Activated T-helper 2 cell treated with anti-CD3 and anti-CD28 coated beads, Interferon-gamma antibody, Interleukin-2, Interleukin-4, amounts not matched to agents 10 μg/mL and 5 μg/mL and 100 μg/mL, durations not matched to agents 14 hours and 24 hours and 36 hours (primary cell): ENCODE measurements at places on chromosomes 7 and 10. TPM values are rescaled to one million over a fixed set of nuclear protein-coding genes. Genes with fewer than 3 reads are reported as not detected.
A peak's percentile ranks its signal among the peaks of the same experiment; 100 is the strongest.

DNA sequence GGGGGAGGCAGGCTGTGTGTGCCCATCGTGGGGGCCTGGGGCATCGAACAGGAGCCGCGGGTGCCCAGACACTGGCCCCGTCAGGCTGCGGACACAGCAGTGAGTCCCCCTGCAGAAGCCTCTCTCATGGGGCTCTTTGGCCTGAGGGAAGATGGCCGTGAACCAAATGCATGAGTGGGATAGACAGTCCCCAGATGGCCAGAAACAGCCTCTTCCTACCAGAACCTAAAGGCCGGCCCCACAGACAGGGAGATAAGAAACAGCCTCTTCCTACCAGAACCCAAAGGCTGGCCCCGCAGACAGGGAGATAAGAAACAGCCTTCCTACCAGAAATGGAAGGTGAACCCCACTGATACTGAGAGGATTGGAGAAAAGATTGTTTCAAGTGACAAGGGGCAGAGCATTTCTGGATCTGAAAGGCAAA, 16.6 kb downstream of the IDI2 start:
- no peak for DNase-seq
- no peak overlapping the region for H3K4me3 ChIP-seq

GRCh38 chr10:61112771-61113170, 168.8 kb upstream of the RHOBTB1 start:
- DNase-seq: no peak
- H3K27me3 ChIP-seq: peaks cover 14% of the 10 kb centered on the region
- H3K36me3 ChIP-seq: no peaks in the 10 kb centered on the region
- H3K4me3 ChIP-seq: no peak overlapping the region
- H3K27ac ChIP-seq: no peak overlapping the region

GRCh38 chr10:59360605-59361405, 1.5 kb downstream of the FAM13C start:
- peaks cover 30% of the 10 kb centered on the region for H3K27me3 ChIP-seq
- H3K36me3 ChIP-seq: no peaks in the 10 kb centered on the region
- DNase-seq: no peak
- H3K4me1 ChIP-seq: no peaks in the 10 kb centered on the region
- no peak overlapping the region for H3K27ac ChIP-seq

- H3K27ac ChIP-seq: no peak overlapping the region
- no peaks in the 10 kb centered on the region for H3K4me1 ChIP-seq
- H3K4me3 ChIP-seq: no peak overlapping the region
- DNase-seq: no peak
- H3K36me3 ChIP-seq: peaks cover 7% of the 10 kb centered on the region
Measured at GRCh38 chr7:124840435-124840834, 74.8 kb upstream of the GPR37 start.

DNA sequence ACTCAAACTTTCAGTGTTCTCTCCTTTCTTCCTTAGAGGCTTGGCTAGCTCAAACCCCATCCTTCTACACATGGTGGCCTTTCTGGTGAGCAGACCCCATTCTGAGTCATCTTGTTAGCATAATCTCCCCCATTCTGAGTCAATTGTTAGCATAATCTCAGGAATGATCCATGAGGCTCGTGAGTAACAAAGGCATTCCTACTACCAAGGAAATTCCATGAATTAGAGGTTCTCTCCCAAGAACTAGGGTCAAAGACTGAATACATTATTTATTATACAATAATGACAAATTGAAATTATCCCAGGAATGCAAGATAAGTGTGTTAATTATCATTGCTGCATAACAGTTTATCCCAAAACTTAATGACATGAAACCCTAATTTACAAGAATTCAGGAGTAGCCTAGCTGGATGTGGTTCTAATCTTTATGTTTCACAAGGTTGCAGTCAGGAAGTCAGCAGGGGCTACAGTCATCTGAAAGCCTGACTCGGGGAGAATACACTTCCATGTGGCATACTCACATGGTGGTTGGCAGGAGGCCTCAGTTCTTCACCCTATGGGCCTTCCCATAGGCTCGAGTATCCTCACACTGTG, 100.2 kb downstream of the MMRN2 start:
- no peak overlapping the region for H3K4me3 ChIP-seq
- H3K36me3 ChIP-seq: no peaks in the 10 kb centered on the region
- peaks cover 3% of the 10 kb centered on the region for H3K27me3 ChIP-seq

DNA sequence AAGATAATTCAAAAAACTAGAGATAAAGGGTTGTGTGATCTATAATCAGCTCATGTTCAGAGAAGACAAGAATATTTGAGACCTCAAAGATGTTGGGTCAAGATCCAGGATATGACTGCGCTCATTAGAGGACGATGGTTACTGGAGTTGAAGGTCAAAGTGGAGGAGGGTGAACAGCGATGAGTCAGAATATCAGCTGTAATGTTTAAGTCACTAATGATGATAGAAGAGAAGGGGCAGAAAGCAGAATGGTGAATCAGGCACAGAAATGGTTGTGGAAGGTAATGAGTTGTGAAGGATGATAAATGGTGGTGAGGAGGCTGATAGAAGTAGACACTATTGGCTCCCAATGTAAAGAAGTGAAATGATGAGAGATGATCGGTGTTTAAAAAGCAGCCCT, 540.3 kb downstream of the INHBA start:
- no peaks in the 10 kb centered on the region for H3K4me1 ChIP-seq
- no peak overlapping the region for H3K4me3 ChIP-seq
- no peak overlapping the region for H3K27ac ChIP-seq
- DNase-seq: no peak
- H3K36me3 ChIP-seq: no peaks in the 10 kb centered on the region
- H3K27me3 ChIP-seq: no peaks in the 10 kb centered on the region

GRCh38 chr10:74079028-74079935, 71.3 kb downstream of the AP3M1 start:
- H3K36me3 ChIP-seq: peaks cover 46% of the 10 kb centered on the region
- DNase-seq: no peak
- peaks cover 42% of the 10 kb centered on the region for H3K4me1 ChIP-seq
- no peaks in the 10 kb centered on the region for H3K27me3 ChIP-seq
- H3K27ac ChIP-seq: peak overlapping the region; percentile 43

DNA sequence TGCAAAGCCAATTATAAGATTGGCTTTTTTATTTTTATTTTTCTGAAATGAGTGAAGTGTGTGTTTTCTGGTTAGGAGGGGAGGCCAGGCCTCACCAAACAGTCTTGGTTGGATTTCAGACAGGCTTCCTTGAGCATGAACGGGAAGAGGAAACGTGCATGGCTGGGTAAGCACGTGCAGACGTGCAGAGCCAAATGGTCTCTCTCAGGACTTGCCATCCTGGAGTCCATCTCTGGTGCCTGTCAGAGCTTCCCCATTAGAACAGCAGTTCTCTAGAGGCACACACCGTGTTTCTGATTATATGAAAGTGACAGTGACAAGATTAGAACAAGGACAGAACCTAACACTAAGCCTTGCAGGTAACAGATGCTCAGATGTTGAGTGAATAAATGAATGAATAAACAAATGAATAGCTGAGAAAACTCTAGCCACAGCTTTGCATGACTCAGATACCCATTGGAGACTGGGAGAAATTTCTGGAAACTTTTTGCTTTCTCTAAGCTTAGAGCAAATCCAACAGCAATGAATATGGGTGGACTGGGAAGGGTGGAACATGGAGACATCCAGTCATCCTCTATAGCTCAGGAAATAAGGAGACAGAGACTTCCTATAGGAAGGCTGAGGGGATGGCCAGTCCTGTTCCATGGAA, 11.8 kb upstream of the CALD1 start:
- H3K4me1 ChIP-seq: peaks cover 2% of the 10 kb centered on the region
- DNase-seq: no peak
- H3K36me3 ChIP-seq: no peaks in the 10 kb centered on the region
- no peak overlapping the region for H3K4me3 ChIP-seq
- no peak overlapping the region for H3K27ac ChIP-seq

- peaks cover under 1% of the 10 kb centered on the region for H3K4me1 ChIP-seq
- no peak for DNase-seq
- H3K4me3 ChIP-seq: no peak overlapping the region
Measured at GRCh38 chr7:70700941-70701425, 431.0 kb upstream of the GALNT17 start.

- H3K27me3 ChIP-seq: peaks cover 2% of the 10 kb centered on the region
- no peak overlapping the region for H3K4me3 ChIP-seq
- H3K36me3 ChIP-seq: no peaks in the 10 kb centered on the region
- H3K4me1 ChIP-seq: no peaks in the 10 kb centered on the region
Measured at GRCh38 chr7:117675497-117676435, 195.9 kb downstream of the CFTR start.

- no peaks in the 10 kb centered on the region for H3K36me3 ChIP-seq
- H3K4me3 ChIP-seq: no peak overlapping the region
- no peaks in the 10 kb centered on the region for H3K4me1 ChIP-seq
- H3K27ac ChIP-seq: no peak overlapping the region
- no peak for DNase-seq
Measured at GRCh38 chr10:122056431-122057094, 67.6 kb downstream of the TACC2 start.

DNA sequence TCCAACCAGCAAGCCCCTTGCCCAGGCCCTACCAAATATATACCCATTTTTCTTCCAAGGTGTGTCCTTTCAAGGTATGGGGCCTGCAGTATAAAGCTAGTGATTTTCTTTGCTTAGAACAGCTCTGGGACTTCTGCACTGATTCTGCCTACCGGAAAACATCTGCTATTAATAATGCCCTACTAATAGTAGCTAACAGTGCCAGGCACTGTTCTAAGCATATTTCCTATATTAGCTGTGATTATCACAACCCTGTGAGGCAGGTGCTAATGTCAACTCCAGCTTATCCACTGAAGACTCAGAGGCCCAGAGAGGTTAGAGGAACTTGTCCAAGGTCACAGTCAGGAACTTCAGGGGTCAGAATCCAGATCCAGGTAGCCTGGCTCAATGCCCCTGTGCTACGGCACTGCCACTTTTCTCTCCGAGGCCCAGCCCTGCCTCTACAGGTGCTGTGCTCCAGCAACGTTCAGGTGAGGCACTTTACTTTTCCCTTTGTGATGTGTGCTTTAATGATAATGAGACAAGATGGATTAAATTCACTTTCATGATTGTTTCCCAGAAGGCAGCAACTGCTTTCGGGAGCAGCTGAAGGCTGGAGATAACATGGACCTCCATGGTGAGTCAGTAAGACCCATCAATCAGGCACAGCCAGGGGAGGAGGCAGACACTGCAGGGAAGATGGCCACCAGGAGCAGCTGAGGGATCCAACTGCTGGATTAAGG, 26.7 kb downstream of the TAS2R41 start:
- H3K27me3 ChIP-seq: no peaks in the 10 kb centered on the region
- H3K4me1 ChIP-seq: peaks cover 4% of the 10 kb centered on the region
- H3K4me3 ChIP-seq: no peak overlapping the region
- no peaks in the 10 kb centered on the region for H3K36me3 ChIP-seq
- no peak overlapping the region for H3K27ac ChIP-seq
- no peak for DNase-seq

DNA sequence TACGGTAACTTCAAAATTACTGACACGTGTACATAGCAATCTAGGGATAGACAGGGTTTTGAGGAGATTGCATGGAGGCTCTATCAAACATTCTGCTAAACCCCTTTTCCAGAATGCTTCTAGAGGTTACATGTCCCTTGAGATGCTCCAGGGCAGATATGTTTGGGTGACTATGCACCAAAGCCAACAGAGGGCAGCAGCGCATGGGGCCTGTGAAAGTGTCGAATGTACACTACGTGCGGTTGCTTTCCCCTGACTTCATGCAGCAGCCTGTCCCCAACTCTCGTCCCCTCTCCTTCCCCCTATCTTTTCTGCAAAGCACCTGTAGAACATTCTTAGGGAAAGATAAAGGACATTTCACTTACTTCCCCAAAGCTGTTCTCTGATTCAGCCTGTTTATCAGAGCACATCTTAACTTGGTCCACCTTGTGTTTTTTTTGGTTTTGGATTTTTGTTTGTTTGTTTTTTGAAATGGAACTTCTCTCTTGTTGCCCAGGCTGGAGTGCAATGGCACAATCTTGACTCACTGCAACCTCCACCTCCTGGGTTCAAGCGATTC, 90.2 kb downstream of the UBE3C start:
- DNase-seq: no peak
- H3K36me3 ChIP-seq: peaks cover 61% of the 10 kb centered on the region
- H3K4me3 ChIP-seq: no peak overlapping the region
- no peak overlapping the region for H3K27ac ChIP-seq

GRCh38 chr10:101558204-101558603, 29.9 kb downstream of the POLL start:
- H3K27ac ChIP-seq: no peak overlapping the region
- peaks cover 11% of the 10 kb centered on the region for H3K36me3 ChIP-seq
- no peak for DNase-seq
- no peak overlapping the region for H3K4me3 ChIP-seq
- peaks cover 15% of the 10 kb centered on the region for H3K4me1 ChIP-seq

DNA sequence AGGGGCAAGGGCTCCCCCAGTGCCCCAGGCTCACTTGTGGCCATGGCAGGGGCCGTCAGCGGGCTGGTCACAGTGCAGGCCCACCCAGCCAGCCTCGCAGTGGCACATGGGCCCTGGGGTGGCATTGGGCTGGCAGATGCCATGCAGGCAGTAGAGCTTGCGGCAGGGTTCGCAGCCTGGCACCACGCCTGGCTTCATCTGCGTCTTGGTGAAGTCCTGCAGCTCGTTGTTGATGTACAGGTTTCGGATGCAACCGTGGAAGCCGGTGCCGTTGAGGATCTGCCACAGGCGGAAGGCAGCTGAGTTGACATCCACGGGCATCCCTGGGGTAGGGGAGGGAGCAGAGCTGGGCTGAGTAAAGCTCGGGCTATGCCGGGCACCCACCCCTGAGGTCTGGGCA, 170.6 kb downstream of the LCOR start:
- H3K36me3 ChIP-seq: peaks cover 9% of the 10 kb centered on the region
- no peaks in the 10 kb centered on the region for H3K27me3 ChIP-seq
- H3K4me1 ChIP-seq: no peaks in the 10 kb centered on the region
- DNase-seq: no peak
- no peak overlapping the region for H3K4me3 ChIP-seq

DNA sequence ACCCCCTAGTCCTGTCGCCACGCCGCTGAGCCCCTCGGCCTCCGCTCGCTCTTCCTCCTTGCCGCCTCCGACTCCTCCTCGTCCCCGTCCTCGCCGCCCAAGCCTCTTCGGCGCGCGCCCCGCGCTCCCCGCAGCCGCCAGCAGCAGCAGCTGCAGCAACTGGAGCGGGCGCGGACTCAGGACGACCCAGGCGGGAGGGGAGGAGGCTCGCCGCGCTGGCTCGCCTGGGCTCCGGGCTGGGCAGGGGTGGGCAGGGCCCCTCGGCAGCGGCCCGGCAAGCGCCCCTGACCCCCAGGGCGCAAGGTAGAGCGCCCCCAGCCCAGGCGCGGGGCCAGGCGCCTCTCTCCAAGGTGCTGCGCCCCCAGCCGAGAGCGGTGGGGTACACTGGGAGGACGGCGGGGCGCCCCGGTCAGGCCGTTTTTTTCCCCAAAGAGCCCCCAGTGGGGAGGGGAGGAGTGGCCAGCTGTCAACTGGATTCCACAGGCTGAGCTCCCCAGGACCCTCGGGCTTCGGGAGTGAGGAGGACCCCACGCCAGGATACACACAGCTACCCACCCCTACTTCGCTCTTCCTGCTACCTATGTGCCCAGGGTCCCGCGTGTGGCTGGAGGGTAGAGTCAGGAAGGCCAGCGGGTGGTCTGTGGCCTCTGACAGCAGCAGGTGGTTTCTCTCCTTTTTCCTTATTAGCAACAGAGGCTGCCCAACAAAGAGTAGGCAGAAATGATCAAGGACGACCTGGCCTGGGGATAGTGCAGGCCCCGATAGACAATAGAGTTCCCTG, 903 bp upstream of the KCNMA1 start:
- H3K4me3 ChIP-seq: no peak overlapping the region
- H3K36me3 ChIP-seq: no peaks in the 10 kb centered on the region

The IL15RA gene
- 19.2 and 19.8 TPM in 2 replicates for total RNA-seq

The LIPF gene
- not detected in 2 replicates for total RNA-seq

The NME8 gene
- total RNA-seq: not detected in 2 replicates

The ZNF503 gene
- total RNA-seq: 0.30 and 0.34 TPM in 2 replicates

The MKI67 gene
- total RNA-seq: 163 and 165 TPM in 2 replicates

The HOXA3 gene
- not detected in 2 replicates for total RNA-seq

The EGR2 gene
- total RNA-seq: 126 and 137 TPM in 2 replicates

The CREB5 gene
- total RNA-seq: not detected in 2 replicates
